ENCODE measurements at places on chromosomes 13 and 19. TPM values are rescaled to one million over a fixed set of nuclear protein-coding genes. Genes with fewer than 3 reads are reported as not detected.

DNA sequence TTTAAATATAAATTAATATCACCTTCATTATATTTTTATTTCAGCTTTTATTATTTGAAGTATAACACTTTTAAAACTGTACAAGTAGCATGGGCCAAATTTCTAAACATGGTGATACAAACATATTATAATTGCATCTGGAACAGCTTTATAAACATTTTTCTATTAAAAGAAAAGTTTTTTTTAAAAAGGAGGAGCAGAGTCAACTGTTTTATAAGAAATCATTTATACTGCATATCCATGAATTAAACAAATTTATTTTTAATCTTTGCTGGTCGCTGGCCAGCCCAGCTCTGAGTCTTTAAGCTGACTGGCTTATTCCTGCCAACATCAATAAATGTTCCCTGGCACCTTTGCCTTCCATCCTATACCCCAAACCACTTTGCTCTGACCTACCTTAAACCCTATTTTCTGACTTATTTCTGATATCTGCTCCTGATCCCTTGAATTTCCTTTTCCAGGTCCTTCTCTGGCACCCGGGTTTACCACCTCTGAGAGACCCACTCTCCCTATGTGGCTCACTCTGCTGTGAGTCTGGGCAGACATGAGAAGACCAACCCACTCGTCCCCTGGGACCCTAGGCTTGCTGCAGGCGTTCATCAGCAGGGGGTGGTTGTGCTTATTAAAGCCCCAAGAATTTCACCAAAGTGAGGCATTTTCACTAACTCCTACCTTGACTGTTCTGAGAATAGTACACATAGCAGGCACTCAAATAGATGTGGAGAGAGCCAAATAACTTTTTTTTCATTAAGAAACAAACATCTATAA is 220.3 kb downstream of the KLF12 start:
- ATAC-seq: no peak

The NAT14 gene
- 7.5 TPM for total RNA-seq

The SPIB gene
- total RNA-seq: not detected

GRCh38 chr19:8340341-8341096 is 2.5 kb downstream of the KANK3 start:
- ATAC-seq: peak; percentile 85

- ATAC-seq: peak; percentile 61
These were observed at the start of gene CCDC106 for GRCh38 chr19:55647732-55648584. Gene CCDC106 (plus strand): TSS chr19:55648212. CDS start chr19:55649047, 835 bp downstream.

- ATAC-seq: no peak
These were observed 1358.1 kb downstream of the EFNB2 start for GRCh38 chr13:105177265-105177900.

- no peak for ATAC-seq
These were observed 11.6 kb downstream of the SUGT1 start for GRCh38 chr13:52664272-52664671.

- no peak for ATAC-seq
These were observed 1.2 kb downstream of the PPM1N start for GRCh38 chr19:45499196-45500180.

DNA sequence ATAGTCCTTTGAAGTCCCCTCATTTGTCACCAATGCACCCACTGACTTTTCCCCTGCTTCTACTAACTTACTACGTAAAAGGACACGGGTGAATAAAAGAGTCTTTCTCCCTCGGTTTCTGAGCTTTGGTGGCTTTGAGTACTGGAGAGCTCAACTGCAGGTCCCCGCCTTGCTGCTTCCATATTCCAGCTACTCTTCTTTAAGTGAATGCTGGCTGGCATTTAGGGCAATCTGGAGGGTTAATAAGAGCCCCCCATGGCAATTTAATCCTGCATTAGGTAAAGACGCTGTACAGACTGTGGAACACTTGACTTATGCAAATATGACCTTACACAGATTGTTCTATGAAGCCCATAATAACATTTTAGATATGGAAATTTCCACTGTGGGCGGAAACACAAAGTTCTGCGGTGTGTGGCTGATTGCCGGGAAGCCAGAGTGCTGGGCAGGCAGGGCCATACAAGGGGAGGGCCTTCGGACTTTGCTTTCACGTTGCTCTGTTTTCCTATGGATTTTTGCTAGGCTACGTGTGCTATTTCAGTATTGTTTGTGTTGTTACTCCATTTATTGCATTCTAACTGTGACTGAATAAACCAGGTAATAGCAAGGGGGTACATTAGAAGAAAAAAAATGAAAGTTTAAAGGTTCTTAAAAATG is 97.5 kb downstream of the SLC10A2 start:
- ATAC-seq: no peak

The PKN1 gene
- 152 TPM for total RNA-seq

GRCh38 chr13:83065108-83065507 is 817.2 kb downstream of the SLITRK1 start:
- ATAC-seq: peak; percentile 99

The COL4A2 gene
- 496 TPM for total RNA-seq

DNA sequence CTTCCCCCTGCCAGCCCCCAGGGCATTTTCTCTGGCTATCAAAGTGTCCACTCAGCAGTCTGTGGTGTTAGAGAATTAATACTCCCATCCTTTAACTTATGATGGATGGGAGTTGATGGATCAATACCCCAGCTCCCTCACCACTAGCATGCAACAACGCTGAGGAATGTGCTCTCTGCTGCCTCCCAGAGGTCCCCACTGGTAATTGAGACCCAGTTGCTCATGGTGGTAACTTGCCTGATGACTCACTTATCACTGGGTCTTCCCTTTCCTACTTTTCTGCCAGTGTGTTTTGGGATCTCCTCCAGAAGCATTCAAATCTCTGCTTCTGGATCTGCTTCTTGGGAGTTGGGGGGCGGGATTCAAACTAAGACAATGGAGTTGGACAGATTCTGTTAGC is 20.3 kb upstream of the CACNA1A start:
- ATAC-seq: no peak

Data from gastroesophageal sphincter (tissue), 4 donors.